ENCODE measurements at places on chromosomes 12 and 14.
A peak's percentile ranks its signal among the peaks of the same experiment; 100 is the strongest.

DNA sequence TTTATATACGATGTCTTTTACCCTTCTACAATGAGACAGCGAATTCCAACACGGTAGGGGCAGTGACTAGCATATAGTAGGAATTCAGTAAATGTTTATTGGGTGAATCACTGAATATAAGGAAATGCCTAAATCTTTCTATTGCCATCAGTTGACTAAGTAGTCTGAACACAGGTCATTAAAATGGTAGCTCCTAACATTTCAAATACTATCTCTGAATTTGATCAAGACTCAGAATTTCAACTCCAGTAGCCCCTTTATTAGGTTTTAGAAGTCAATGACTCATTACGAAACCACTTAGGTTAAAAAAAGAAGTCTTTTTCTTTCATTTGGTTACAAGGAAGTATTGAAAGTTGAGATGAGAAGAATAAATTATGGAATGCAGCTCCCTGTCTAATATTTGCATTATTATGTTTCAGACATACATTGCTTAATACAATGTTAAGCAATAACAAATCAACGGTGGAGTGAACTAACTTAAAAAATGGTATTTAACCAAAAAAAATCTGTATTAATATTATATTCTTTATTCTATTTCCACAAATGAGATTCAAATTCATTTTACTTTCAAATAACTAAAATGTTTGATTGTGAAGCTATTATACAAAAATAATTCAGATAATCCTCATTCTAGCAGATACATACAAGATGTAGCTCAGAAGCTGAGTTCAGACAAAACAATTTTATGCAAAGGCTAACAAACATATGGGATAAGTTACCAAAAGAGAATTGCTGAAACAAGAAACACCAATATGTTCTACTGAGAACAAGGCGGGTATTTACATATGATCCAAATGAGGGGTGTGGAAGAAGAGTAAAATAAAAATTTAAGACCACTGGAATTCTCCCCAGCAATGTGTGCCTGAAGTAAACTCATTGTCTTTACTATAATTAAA lies 302.7 kb downstream of the CEP128 start:
- no peak for DNase-seq

- DNase-seq = peak; percentile 40
These were observed 806.0 kb downstream of the VRK1 start for GRCh38 chr14:97603201-97603600.

DNA sequence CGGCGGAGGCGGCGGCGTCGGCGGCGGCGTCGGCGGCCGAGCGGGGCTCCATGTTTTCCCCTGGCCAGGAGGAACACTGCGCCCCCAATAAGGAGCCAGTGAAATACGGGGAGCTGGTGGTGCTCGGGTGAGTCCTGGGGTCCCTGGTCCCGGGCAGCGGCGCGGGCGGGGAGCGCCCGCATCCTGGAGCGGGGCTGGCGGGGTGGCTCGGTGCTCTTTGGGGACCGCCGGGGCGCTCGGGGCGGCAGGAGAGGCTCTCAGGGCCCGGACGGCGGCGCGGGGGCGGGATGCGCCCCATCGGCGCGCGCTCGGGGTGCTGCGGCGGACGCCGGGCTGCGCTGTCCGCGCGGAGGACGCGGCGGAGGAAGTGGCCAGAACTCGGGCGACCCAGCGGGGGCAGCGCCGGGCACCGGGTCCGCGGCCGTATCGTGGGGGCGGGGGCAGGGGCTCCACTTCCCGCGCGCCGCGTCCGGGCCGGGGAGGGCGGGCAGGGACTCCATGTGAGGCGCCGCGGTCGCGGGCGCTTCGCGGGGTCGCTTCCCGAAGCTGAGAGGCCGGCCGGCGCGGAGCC lies 485 bp downstream of the PELI2 start:
- DNase-seq = no peak

DNA sequence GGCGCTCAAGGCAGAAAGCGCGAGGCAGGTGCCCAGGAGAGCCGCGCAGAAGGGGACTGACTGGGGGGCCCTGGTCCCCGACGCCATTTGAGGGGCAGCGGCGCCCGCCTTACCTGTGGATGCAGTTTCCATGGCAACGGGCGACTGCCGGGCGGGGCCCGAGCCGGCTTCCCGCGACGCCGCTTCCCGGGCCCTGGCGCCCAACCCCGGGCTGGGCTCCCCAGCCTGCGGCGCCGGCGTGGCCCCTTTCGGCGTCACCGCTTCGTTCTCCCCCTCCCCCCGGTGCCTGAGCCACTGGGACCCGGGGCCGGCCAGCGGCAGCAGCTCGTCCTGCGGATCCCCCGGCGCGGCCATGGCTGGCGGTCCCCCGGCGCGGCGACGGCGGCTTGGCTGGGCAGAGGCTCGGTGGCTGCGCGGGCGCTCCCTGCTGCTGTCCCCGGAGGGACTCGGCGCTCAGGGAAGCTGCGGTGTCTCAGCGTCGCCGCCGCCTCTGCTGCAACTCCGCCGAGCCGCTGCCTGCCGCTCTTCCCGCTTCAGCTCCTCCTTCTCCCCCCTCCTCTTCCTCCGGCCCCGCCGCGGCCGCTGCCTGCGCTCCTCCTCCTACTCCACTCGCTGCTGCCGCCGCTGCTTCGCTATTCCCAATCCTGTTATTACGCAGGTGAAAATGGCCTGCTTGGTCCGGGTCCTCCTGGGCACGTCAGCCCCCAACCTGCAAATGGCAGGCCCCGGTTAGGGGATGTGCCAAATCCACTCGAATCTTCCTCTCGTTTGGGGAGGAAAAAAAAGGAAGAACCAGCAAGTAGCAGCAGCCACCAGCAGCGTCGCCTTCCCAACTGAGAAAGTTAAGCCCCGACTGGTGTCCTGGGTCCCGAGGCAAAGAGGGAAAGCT lies at the start of gene RTN1:
Gene RTN1, minus strand, starts transcription at position 500 of the 889 bp plus-strand sequence. Its CDS starts 146 bp downstream, at position 354.
- peak; percentile 0 for DNase-seq

- peak; percentile 78 for DNase-seq
These were observed 2.8 kb upstream of the HOXC8 start for GRCh38 chr12:54005853-54006558.

GRCh38 chr12:100901266-100901665 lies 106.7 kb downstream of the ANO4 start:
- no peak for DNase-seq

GRCh38 chr12:94149781-94150239 lies 1.4 kb downstream of the PLXNC1 start:
- DNase-seq = no peak

Data from CD4-positive, alpha-beta T cell treated with Interleukin-1 beta for 1 hour (primary cell).